ENCODE measurements at places on chromosomes 7 and 10. TPM values are rescaled to one million over a fixed set of nuclear protein-coding genes. Genes with fewer than 3 reads are reported as not detected.

DNA sequence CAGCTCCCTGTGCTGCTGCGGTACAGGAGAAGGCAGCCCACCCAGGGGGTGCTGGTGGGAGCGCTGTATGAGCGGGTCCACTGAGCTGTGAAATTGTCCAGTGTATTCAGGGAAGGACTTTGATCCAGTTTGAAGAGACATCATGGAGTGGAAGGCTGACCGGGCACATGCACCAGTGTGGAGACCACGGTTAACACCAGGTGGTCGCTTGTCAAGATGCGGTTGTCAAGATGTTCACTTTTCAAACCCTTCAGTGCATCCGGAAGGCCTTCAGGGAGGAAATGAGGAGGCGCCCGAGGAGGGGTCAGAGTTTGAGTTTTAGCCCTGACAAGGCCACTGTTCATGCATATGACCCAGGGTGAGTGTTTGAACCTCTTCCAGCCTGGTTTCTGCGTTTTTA is 6.1 kb downstream of the DOCK1 start:
- no peak for DNase-seq

- no peak for DNase-seq
These were observed 13.5 kb downstream of the REEP3 start for GRCh38 chr10:63534723-63535122.

DNA sequence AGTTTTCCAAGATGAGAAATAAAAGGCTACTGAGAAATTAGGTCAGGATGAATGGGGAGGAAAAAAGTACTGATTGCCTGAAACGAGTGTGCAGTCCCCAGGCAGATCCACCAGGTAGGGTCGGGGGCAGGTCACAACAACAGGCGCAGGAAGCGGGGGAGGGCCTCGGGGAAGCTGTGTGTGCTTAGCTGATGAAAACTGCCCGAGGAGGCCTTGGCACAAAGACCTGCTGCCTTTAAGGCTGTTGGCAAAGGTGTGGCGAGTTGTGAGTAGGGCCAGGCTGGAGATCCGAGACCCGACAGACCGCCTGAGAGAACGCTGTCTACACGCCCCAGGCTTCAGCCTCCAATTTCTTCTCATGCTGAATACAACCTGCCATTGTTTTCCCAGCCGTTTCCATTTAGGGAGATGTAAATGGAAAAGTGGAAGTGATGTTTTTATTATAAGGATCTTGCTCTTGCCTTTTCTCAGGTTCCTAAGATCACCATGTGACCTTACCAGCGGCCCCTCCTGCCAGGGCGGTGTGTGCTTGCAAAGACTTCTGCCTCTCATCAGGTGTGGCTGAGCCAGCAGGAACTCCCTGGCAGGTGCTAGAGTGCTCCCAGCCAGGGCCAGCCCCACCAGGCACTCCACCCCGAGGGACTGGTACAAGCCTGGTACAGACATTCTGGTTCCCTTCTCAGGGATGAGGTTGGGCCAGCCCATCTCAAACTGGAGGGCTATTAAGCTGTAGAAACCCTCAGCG is 60.8 kb downstream of the DLG5 start:
- DNase-seq: no peak

- no peak for DNase-seq
These were observed 32.6 kb upstream of the AGMO start for GRCh38 chr7:15594461-15594860.

- DNase-seq: no peak
These were observed 1.7 kb downstream of the PLEKHS1 start for GRCh38 chr10:113753020-113753692.

DNA sequence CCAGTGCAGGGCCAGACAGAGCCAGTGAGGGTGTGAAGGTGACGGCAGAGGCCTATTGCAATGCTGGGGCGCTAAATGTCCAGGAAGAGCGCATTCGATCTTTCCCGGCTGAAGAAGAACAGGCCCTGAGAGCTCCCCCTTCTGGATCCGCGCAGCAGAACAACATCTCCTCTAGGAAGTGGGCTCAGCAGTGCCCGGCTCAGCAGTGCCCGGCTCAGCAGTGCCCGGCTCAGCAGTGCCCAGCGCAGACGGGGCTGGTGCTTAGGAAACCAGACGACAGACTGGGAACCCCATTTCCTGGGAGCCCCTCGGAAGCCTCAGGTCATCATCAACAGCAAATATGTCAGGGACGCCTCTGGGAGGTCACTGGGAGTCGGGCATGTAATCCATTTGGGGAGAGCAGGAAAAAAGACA is 4.7 kb upstream of the NOS3 start:
- no peak for DNase-seq

GRCh38 chr7:69217516-69218350 is 380.5 kb upstream of the AUTS2 start:
- peak; percentile 75 for DNase-seq

DNA sequence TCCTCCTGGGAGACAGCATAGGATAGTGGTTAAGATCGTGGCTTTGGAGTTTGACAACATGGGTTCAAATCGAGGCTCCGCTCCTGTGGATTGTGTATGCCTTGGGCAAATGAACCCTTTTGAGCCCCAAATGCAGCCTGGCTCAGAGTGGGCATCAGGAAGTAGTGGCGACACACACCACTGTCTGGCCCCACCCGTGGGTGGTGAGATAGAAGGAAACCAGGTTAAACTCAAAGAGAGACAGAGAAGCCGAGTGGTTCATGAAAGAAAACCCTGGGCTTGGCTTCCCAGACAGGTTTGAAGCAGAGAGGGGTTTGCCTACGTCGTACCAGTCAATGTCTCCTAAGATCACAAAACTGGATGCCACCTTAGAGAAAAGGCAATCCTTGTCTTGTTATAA is 57.7 kb downstream of the PRTFDC1 start:
- no peak for DNase-seq

- DNase-seq: no peak
These were observed 52.1 kb downstream of the ST7 start for GRCh38 chr7:117005449-117005848.

GRCh38 chr10:71677261-71677660 is 42.3 kb downstream of the C10orf105 start:
- no peak for DNase-seq

- DNase-seq: no peak
These were observed 3.3 kb upstream of the PDE1C start for GRCh38 chr7:32073533-32073932.

DNA sequence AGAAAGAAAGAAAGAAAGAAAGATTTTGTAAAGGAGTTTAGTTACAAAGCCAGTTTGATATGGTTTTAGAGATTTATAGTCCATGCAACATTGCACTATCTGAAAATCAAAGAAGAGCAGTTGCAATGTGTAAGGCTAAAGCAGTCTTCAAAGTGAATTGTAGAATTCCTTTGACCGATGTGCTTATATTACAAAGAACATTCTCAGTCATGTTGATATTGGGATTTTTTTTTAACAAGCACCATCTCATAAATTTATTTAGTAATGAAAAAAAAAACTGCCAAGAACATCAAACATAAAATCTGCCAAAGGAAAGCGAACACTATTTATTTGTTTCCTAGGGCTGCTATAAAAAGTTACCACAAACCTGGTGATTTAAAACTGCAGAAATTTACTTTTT is 133.3 kb downstream of the DGKB start:
- DNase-seq: no peak

DNA sequence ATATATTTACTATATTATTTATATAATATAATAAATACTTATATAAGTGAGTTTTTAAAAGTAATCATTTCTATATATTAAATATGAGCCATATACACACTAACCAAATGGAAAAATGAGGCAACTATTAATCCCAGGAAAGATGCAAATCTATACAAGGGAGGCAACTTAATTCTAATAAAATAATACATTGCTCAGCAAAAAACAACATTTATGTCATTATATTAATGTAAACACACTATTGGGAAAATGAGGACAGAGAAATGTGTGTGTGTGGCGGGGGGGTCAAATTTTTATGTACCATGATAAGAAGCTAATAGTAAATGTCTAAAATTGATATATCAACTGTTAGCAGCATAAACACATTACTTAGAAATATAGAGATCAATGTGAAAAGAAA is 23.3 kb upstream of the DGKI start:
- DNase-seq: no peak

GRCh38 chr7:135448753-135449152 is 61.1 kb downstream of the CNOT4 start:
- no peak for DNase-seq

DNA sequence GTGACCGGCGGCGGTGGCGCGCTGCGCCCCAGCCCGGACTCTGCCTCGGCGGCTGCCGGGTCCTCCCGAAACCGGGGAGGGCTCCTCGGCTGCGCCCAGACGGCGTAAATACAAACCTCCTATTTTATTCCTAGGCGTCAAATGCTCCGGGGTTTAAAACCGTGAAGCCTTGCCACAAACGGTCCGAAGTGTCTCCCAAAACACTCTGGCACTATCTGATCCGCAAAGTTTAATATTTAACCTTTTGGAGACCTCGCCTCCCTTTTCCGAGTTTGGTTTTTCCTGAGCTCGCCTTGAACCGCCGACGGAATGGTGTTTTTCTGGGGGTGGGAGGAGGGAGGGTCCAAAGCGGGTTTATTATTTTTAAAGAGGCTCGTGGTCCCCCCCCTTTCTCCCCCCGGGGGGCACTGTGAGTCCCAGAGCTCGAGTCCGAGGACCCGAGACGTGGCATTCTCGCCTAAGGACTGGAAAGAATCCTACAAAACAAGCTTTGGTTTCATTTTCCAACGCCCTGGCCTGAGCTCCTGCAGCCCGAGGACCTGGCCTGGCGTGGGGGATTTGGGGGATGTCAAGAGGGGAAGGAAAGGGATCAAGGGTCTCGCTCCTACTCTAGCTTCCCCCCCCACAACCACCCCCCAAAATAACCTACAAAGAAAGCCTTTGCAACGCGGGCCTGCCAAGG is 1.8 kb downstream of the TNRC18 start:
- DNase-seq: peak; percentile 70

DNA sequence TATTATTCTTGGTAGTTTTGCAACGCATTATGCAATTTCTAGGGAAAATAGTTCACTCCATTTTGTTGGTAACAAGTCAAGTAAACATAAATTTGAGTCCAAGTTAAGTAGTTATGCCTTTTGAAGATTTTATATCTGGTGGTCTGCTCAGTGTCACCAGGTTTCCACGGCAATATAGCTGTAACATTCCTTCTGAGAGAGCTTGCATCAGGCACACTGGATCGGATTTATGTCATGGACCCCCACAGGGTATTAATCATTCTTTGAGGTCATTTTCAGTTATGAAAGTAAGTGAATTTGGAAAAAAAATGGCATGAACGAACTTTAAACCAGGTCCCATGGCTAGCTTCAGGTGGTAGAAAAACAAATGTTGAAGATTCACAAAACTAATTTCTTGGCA is 136.3 kb downstream of the POLR1F start:
- DNase-seq: no peak

DNA sequence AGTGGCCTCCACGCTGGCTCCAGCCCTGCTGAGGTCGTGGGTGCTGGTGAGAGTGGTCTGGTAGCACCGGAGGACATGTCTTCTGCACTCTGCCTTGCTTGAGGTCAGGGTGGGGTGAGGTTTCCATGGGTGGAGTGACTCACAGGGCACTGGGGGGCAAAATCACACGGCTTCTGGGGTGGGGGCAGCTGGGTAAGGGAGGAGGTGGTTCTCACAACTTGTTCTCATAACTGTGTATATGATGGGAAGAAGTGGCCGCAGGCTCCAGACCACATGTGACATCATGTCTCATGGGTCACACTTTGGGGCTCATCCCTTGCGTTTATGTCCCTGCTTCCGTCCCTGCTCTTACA is 884 bp upstream of the PRF1 start:
- no peak for DNase-seq

DNA sequence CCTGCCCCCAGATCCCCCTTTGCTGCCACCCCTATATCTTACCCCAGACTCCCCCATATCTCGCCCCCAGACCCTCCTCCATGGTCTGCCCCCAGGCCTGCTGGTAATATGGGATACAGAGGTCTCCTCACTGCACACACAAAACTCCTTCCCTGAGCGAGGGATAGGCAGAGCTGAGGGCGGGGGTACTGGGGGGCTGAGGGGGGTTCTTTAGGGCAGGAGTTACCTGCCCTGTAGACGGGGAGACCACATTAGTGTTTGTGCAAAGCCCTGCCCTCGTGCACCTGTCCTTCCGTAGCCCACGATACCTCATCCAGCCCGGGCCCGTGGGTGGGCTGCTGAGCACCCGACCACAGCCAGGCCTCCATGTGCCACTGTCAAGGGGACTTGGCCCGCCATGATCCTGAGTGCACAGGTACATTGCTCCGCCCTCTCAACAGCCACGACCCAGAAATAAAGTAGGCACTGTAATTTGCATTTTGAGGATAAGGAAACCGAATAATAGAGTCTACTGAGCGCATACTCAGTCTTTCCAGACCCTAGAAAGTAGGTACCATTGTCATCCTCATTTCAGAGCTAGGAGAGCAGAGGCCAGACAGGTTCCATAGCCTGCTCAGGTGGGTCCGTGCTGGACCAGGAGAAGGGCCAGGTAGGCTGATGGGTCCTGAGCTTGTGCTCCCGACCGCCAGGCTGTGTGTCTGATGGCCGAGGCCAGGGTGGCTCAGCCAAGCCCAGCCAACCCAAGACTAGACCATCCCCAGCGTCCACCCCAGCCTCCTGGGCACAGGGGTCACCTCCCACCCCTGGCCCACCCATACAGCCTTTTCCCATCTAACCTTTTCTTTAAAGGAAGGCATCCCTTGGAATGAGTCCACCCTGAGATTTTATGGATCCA is 115.2 kb downstream of the LHPP start:
- no peak for DNase-seq

DNA sequence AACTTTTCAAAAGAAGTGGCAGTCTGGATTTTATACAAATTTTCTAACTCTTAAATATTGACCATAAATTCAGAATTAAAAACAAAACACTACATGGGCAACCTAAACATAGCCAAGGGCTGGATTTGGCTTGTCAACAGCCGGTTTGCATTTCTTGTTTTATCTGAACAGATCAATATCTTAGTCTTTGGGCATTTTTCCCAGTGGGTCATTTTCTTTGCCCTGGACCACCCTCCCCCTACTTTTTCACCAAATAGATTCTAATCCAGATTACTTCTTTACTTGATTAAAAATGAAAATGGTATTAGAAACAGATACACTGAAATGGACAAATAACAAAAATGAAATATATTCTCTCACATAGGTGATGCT is 189.0 kb downstream of the ANK3 start:
- DNase-seq: no peak

- no peak for DNase-seq
These were observed 43.4 kb upstream of the TARP start for GRCh38 chr7:38316733-38317360.

DNA sequence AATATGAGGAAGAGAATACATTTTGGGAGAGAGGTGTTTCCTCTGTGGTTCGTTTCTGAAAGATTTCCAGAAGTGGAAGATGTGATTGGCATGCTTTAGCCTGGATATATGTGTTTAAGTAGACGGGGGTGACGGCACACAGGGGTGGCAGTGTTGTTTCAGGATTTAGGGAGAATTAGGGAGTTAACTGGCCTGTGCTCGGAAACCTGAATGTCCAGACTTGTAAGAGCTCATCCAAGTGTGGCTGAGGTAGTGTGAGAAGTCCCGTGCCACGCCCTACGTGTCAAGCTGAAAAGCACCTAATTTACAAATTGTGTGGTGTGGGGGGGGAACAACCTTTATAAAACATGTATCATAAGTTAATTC is 1.1 kb downstream of the RALA start:
- peak; percentile 50 for DNase-seq

Gene AZGP1
- not detected for polyA plus RNA-seq

Gene SLC29A3
- 4.3 TPM for polyA plus RNA-seq

Gene SPDYE11
- polyA plus RNA-seq: 0.44 TPM

Gene HMX2
- not detected for polyA plus RNA-seq

Gene VPS37D
- polyA plus RNA-seq: 1.8 TPM

Gene ACADSB
- polyA plus RNA-seq: not detected

Gene UCN3
- not detected for polyA plus RNA-seq

Gene CARD11
- polyA plus RNA-seq: 0.18 TPM

Measured in muscle of arm (tissue), 14 donors.